ENCODE measurements at places on chromosomes 6 and 20. TPM values are rescaled to one million over a fixed set of nuclear protein-coding genes. Genes with fewer than 3 reads are reported as not detected.

- no peak for DNase-seq
Measured at GRCh38 chr6:13689511-13690256, 22.0 kb downstream of the RANBP9 start.

The RBBP9 gene
- total RNA-seq = 20.2 TPM

DNA sequence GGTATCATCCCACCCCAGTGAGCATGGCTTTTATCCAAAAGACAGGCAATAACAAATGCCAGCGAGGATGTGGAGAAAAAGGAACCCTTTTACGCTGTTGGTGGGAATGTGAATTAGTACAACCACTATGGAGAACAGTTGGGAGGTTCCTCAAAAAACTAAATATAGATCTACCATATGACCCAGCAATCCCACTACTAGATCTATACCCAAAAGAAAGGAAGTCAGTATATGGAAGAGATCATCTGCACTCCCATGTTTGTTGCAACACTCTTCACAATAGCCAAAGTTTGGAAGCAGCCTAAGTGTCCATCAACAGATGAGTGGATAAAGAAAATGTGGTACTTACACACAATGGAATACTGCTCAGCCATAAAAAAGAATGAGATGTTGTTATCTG, 5.9 kb upstream of the KIAA1755 start:
- DNase-seq = no peak

DNA sequence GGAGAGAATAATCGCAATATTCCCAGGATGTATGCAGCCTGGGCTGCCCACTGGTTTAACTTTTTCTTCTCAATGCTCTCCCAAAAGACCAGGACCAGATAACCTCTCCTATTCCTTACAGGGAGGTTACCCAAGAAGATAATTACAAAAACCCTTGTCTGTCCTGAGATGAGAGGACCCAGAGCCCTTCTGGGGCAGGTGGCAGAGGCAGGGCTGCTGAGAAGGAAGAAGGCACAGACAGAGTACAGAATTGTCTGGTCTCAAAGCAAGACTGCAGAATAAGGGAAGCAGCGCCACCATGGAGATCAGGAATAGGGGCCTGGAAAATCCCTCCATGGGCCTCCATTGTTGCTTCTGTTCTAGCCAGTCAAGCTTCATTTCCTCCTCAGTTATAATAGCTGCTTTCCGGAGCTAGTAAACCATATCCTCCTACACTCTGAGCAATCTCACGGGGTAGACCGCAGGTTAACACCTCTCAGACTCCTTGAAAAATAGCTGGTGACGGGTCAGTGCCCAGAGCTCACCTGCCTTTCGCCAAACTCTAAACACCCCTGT, 463 bp upstream of the HLA-DMB start:
- DNase-seq = no peak

DNA sequence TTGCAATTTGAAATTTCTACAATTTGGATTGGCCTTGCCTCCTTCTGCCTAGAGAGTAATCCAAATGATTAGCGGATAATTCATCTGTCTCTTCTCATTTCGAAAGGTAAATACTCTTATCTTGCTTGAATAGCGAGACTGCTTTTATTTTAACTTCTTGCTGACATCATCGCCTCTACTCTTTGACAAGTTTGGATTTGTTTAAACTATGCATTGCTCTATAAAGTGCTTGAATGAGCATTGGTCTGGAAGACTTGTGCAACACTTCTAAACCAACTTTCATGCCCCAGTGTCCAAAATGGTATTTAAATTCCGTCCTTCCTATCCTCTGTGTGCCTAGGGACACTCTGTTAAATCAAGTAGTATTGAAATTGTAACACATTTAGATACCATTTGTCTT, 384.1 kb upstream of the SLC35B3 start:
- no peak for DNase-seq

GRCh38 chr6:17354700-17355403, 38.5 kb upstream of the CAP2 start:
- no peak for DNase-seq

- no peak for DNase-seq
Measured at GRCh38 chr6:104837158-104837557, 22.6 kb downstream of the HACE1 start.

DNA sequence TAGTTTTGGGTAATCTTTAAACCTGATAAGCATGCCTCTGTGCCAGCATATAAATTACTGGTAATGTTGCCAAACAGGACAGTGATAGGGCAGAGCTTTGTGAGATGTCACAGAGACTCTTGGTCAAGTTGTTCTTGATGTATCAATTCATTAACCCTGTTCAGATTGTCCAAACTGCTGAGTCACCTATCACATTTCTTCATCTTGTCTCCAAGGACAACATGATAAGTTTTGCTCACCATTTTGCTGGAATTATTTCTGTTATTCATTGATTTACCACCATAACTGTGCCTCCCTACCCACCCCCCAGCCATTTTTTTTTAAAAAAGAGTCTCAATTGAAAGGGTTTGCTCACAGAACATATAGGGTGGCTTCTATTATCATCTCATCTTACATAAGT, 19.5 kb upstream of the GMNN start:
- DNase-seq = no peak

The SLC12A5 gene
- total RNA-seq = 0.32 TPM

GRCh38 chr20:44264287-44264686, 17.2 kb downstream of the GDAP1L1 start:
- DNase-seq = no peak

GRCh38 chr6:139597771-139598755, 223.6 kb upstream of the CITED2 start:
- DNase-seq = peak; percentile 84

The ANGPT4 gene
- 0.20 TPM for total RNA-seq

The AVP gene
- not detected for total RNA-seq

The FOXS1 gene
- 1.6 TPM for total RNA-seq

GRCh38 chr6:8939615-8940014, 504.3 kb upstream of the SLC35B3 start:
- no peak for DNase-seq

DNA sequence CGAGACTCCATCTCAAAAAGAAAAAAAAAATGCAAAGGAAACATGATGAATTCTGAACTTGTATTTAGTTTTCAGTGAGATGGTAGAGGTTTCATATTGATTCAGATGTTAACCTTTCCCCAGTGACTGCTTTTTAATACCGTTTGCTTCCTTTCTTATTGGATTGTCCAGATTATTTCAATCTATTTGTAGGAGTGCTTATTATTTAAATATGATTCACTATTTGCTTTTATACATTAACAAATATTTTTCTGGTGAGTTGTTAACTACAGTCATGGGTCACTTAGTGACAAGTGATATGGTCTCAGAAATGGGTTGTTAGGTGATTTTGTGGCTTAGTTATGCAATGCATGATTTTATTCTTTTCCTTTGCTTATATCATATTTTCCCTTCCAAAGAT, 8.4 kb downstream of the PI3 start:
- no peak for DNase-seq

GRCh38 chr20:48275286-48276020, 490.2 kb upstream of the SULF2 start:
- DNase-seq = no peak

- DNase-seq = no peak
Measured at GRCh38 chr20:20417876-20418676, 50.2 kb downstream of the INSM1 start.

GRCh38 chr6:65701325-65701724, 5.7 kb downstream of the EYS start:
- no peak for DNase-seq

DNA sequence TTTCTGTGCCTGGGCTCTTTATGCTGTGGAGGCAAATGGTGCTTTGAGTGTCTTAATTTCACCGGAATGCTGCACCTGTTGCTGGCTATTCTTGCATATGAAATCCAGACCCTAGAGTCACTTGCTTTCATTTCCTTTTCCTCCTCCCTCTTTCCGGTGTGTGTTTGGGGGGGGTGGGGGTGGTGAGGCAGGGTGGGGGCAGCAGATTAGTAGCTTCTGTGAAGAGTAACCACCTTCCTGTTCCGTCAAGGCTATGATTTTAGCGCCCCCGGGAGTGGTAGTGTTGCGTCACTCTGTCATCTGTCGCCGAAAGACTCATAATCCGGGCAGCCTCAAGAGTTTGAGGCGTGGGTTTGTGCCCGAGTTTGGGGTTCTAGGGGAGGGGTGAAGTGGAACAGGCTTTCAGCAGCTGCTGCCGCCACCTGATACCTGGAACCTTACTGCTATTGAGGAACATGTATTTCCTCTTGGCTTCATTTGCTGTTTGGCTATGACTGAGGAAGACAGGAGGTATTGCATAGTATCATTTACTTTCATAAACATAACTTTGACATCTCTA, 49.1 kb downstream of the UTRN start:
- no peak for DNase-seq

DNA sequence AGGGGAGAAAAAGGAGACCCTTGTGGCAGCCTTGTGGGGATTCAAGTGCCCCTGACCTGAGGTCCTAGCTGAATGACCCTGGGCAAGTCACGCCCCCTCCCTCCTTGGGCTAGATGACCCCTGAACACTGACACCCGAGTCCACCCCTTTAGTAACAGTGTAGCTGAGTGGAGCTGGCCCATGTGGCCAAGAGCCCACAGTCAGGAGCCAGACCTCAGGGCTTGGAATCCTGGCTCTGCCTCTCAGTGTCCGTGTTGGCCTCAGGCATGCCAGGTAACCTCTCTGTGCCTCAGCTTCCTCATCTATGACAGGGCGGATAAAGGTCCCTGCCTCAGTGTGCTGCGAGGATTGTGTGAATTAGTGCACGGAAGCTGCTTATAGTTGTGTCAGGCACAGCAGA, 14.3 kb downstream of the IP6K3 start:
- no peak for DNase-seq

The GSTA2 gene
- 113 TPM for total RNA-seq

- DNase-seq = peak; percentile 77
Measured at GRCh38 chr6:116561377-116562018, 7.9 kb downstream of the CALHM4 start.

The HLA-DRB1 gene
- total RNA-seq = 174 TPM

- no peak for DNase-seq
Measured at GRCh38 chr6:168989421-168989820, 264.2 kb downstream of the THBS2 start.

GRCh38 chr6:111586554-111586953, 19.1 kb downstream of the TRAF3IP2 start:
- no peak for DNase-seq

- no peak for DNase-seq
Measured at GRCh38 chr6:163120223-163120622, 294.3 kb upstream of the QKI start.

- no peak for DNase-seq
Measured at GRCh38 chr6:112841553-112842329, 494.6 kb downstream of the RFPL4B start.

- no peak for DNase-seq
Measured at GRCh38 chr6:150290429-150290828, 78.4 kb upstream of the IYD start.

Data from mucosa of gallbladder (tissue), 1 donor.